ENCODE measurements at places on chromosomes 5 and 9.

- DNase-seq, result no peak
Measured at GRCh38 chr5:139148986-139149385, 49.2 kb downstream of the SIL1 start.

- DNase-seq, result no peak
Measured at GRCh38 chr9:97592126-97592525, 41.0 kb downstream of the TSTD2 start.

- DNase-seq, result no peak
Measured at GRCh38 chr9:136690104-136690805, 3.0 kb upstream of the AGPAT2 start.

DNA sequence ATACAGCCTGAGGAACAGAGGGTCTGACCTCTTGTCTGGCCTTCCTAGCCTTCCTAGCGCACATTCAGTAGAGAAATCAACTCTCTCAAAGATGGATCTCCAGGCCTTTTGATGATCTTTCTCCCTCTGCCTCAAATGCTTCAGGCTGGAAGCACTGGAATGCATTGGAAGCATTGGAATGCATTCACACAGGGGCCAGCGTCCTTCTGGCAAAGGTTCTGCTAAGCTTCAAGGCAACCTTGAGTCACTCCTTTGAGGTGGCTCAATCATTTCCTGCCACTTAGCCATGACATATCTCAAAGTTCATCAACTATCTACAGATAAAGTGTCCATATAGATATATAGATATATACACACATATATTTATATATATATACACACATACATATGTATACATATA lies 42.9 kb downstream of the OR2K2 start:
- no peak for DNase-seq

- DNase-seq, result no peak
Measured at GRCh38 chr5:132405646-132406045, 36.1 kb downstream of the SLC22A5 start.

DNA sequence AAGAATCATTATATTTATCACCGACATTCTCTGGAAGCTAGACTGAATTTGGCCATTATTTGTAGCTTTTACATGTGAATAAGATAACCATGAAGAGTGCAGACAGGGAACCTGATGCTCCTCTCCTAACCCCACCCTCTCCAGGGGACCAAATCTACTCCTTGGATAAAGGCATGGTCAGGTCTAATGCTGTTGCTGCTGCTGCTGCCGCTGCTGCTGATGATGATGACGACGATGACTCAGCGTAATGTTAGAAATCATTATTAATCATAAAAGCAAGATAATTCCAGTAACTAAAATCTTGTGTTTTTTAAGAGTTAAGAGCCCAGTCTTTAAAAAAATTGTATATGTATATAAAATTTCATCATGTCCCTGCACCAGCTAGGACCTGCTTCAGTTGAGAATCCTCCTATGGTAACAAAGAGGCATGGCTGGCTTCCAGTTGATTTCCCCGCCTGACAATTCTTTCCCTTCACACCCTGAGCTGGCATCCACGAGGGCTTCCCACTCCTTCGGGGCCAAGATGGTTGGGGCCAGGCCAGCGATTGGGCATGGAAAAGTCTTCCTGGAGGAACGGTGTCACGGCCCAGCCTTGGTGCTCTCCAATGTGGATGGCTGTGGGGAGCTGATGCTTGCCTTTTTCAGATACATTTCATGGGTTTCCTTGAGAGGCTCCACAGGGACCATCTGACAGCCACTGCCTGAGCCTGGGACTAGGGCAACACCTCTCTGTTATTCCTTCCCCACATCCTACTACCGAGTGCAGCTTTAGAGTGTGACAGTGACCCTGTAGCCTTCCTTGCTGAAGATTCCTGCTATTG lies 400.0 kb downstream of the CTNND2 start:
- no peak for DNase-seq

DNA sequence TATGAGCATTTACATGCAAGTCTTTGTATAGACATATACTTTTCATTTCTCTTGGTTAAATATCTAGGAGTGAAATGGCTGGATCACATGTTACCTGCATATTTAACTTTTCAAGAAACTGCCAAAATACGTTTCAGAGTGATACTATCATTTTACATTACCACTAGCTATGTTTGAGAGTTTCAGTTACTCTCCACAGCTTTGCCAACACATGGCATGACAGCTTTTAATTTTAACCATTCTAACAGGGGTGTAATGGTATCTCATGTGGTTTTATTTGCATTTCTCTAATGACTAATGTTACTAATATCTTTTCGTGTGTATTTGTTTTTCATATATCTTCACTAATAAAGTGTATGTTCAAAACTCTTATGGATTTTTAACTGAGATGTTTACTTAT lies 99.8 kb downstream of the DTWD2 start:
- no peak for DNase-seq

- DNase-seq, result no peak
Measured at GRCh38 chr5:168430296-168430695, 56.0 kb upstream of the RARS1 start.

DNA sequence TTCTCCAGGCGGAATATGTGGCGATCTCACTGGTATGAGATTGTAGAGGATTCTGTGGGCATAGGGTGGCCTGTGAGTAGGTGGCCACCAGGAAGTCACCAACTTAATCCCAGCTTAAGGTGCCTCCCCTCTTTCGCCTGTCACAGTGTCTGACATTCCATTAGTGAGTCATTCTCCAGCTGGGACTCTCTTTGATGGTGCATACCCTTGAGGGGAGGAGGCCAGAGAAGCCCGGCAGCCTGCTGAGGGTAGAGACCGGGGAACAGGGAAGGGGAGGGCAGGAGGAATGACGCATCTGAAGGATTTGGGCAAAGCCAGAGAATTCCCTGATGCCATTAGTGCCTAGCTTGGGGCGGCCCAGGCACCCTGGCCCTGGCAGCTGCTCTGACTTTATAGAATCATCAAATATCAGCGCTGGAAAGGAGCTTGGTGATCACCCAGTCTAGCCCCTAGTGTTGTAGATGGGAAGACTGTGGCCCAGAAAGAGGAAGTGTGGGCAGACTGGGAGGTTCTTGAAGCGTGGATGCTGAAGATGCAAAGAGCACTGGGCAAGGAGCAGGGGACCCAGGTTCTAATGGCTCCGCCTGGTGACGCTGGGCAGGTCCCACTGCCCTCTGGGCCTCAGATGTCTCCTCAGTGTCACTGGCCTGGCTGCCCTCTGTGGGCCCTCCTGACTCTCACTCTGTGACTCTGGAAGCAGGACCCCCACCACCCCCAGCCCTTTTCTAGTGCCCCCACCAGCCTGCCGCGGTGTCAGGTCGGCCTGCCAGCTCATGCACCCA lies 41.4 kb downstream of the DAB2IP start:
- DNase-seq, result no peak

- no peak for DNase-seq
Measured at GRCh38 chr9:95078939-95079338, 238.6 kb downstream of the FANCC start.

DNA sequence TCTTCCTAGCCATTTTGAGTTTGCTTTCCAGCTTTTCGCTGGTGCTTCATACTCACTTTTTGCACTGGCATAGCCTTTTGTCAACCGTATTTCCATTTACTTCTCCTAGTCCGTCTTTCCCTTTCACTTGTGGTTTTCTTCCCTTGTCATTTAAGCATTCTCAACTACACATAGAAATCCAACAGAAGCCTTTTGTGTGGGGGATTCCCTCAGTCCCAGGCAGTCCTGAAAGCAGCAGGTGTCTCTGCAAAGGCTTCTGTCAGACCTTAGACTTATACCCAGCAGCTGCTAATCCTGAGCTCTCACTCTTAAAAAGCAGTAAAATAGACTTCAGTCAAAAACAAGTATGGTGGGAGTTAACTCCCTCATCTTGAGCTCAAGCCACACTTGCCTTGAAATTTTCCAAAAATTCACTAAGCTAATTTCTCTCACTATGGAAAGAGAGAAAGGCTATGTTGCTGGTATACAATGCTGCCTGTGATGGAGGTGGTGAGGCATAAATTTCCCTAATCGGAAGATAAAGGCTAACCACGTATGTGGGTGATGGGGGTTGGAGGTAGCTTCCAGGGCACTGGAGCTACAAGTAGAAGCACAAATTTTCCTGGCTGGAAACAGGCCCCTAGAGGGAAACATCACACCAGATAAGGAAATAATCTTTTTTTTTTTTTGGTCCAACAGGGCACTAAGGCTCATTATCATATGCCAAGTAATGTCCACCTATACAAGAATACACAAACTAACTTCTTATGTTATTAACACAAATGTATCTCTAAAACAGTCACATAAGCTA lies 34.8 kb upstream of the IFNK start:
- no peak for DNase-seq

GRCh38 chr5:112374818-112375217 lies 44.3 kb downstream of the EPB41L4A start:
- DNase-seq, result no peak

DNA sequence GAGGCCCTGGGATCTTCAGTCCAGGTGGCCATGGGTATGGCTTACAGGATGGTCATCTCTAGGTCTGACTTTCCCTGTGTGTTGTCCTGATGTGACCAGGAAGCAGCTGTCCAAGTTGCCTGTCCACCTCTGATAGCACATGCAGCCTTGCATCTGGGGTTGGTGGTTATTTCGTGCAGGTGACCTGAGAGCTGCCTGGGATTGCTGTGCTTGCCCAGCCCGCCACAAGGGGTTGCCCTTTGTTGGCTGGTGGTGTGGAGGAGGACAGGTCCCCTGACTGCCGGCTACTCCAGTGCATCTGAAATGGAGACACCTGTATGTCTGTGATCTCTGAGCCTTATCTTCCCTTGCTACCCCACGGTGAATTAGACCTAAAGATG lies 212.6 kb downstream of the ARHGAP26 start:
- no peak for DNase-seq

All from stimulated activated CD4-positive, alpha-beta T cell treated with anti-CD3 and anti-CD28 coated beads, Interleukin-12 subunit alpha, Interleukin-12 subunit beta, amount 100 ng/mL, for 4 hours (primary cell).